ENCODE measurements at places on chromosomes 11 and 22. TPM values are rescaled to one million over a fixed set of nuclear protein-coding genes. Genes with fewer than 3 reads are reported as not detected.

Gene C11orf16
- not detected for total RNA-seq

Gene CCS
- total RNA-seq: 30.4 TPM

Gene SLC25A18
- not detected for total RNA-seq

Gene CHEK2
- 33.8 TPM for total RNA-seq

Gene GGTLC3
- not detected for total RNA-seq

Gene GAL3ST1
- not detected for total RNA-seq

Gene STK33
- 0.11 TPM for total RNA-seq

Gene KCNQ1
- 4.0 TPM for total RNA-seq

Gene LMO2
- total RNA-seq: not detected

Gene ACRV1
- total RNA-seq: not detected

Gene SAC3D1
- total RNA-seq: 17.0 TPM

Gene UCP3
- 2.0 TPM for total RNA-seq

Gene MCAM
- total RNA-seq: 6.0 TPM

Gene IGSF22
- total RNA-seq: 0.16 TPM

Gene ARFGAP3
- 45.2 TPM for total RNA-seq

Gene CDC45
- total RNA-seq: 101 TPM

Gene LARGE2
- 0.30 TPM for total RNA-seq

Gene TENM4
- total RNA-seq: not detected

Gene SPINDOC
- total RNA-seq: 69.2 TPM

Gene SGSM1
- not detected for total RNA-seq

Gene MMP13
- total RNA-seq: not detected

Gene LRFN4
- 48.9 TPM for total RNA-seq

Gene CBX7
- 11.8 TPM for total RNA-seq

Gene RHOD
- 0.30 TPM for total RNA-seq

Gene ZNF280B
- 3.7 TPM for total RNA-seq

Gene TBRG1
- total RNA-seq: 37.4 TPM

Gene KCNK4
- not detected for total RNA-seq

Gene SLC22A25
- not detected for total RNA-seq

Gene PNPLA5
- not detected for total RNA-seq

Gene SLC22A6
- not detected for total RNA-seq

Gene YDJC
- 44.3 TPM for total RNA-seq

Gene POU2AF3
- total RNA-seq: not detected

Gene LIF
- 932 TPM for total RNA-seq

Gene ABTB2
- 32.9 TPM for total RNA-seq

Gene OR56A1
- not detected for total RNA-seq

Gene HPS5
- total RNA-seq: 33.3 TPM

Gene ILK
- 105 TPM for total RNA-seq

Gene LRRC32
- total RNA-seq: 26.5 TPM

Gene CLTCL1
- 1.5 TPM for total RNA-seq

Gene OR8G1
- not detected for total RNA-seq

Gene FIBIN
- not detected for total RNA-seq

Gene PGR
- total RNA-seq: not detected

Gene CDC42BPG
- 0.07 TPM for total RNA-seq

Gene OTOG
- not detected for total RNA-seq
